RWPE2 (cell line): ENCODE measurements at places on chromosomes 2 and 18.

- H3K4me3 ChIP-seq, result no peak overlapping the region
- no peaks in the 10 kb centered on the region for H3K27me3 ChIP-seq
- H3K36me3 ChIP-seq, result no peaks in the 10 kb centered on the region
- peak overlapping the region; percentile 9 for H3K27ac ChIP-seq
These were observed 47.4 kb downstream of the MGAT5 start for GRCh38 chr2:134301099-134301927.

DNA sequence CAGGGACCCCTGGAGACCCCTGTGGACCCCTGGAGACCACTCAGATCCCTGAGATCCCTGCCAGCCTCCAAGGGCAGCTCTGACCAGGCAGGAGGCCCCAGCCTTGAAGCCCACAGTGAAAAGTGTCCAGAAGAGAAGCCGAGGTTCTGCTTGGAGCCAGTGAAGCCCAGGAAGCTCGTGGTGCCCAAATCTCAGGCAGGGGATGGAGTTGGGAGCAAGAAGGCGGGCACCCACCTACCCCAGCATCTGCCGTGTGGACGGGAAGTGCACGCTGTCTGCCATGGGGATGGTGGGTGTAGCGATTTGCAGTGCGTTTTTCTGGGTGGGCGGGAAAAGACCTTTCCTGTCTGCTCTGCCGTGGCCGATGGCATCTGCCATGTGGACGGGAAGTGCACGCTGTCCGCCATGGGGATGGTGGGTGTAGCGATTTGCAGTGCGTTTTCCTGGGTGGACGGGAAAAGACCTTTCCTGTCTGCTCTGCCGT is 120.6 kb upstream of the CTDP1 start:
- no peak for DNase-seq
- no peaks in the 10 kb centered on the region for H3K4me1 ChIP-seq
- no peaks in the 10 kb centered on the region for H3K27me3 ChIP-seq
- no peak overlapping the region for H3K4me3 ChIP-seq
- no peaks in the 10 kb centered on the region for H3K36me3 ChIP-seq

DNA sequence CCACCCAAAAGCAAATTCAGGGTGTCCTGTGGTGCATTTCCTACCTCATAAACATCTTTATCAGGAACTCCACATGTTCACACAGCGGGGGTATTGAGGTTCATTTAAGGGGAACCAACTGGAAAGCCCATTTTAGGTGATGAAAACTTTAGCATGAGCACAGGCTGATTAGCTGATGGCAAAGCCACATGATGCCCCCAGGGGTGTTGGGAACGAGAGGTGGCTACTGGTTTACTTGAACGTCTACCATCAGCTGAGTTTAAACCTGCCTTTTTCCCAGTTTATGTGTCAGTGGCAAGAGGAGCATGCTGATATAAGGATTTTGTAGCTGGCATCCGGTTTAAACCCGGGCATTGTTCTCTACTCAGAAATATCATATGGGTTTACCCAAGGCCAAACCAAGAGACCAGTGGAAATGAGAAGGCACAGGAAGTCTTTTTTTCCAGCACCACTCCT is 54.5 kb upstream of the UPP2 start:
- DNase-seq, result no peak
- H3K4me3 ChIP-seq, result no peak overlapping the region
- no peaks in the 10 kb centered on the region for H3K4me1 ChIP-seq
- no peaks in the 10 kb centered on the region for H3K27me3 ChIP-seq
- H3K36me3 ChIP-seq, result no peaks in the 10 kb centered on the region

DNA sequence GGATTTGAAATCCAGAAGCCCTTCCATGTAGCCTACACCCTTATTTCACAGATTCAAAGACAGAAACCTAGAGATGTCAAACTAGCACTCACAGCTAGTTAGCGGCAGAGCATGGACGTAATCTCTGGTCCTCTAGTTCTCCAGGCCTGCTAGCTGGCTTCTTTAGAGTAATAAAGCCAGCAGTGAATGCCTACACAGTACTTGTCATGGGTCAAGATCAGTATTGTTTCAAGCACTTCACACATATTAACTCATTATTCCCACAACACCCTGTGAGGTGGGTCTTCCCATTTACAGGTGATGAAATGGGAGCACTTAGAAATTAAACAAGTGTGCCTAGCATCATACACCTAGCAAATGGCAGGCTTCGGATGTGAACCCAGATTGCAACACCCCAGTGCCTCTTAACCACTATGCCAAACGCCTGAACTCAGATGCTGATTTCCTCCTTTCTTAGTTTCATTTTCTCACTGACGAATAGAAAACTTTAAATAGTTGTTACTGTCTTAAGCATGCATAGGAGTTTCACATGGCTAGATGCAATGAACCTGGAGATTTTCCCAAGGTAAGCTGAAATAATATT is 14.5 kb upstream of the ZBTB14 start:
- no peak overlapping the region for H3K4me3 ChIP-seq
- no peaks in the 10 kb centered on the region for H3K27me3 ChIP-seq
- no peaks in the 10 kb centered on the region for H3K4me1 ChIP-seq
- H3K36me3 ChIP-seq, result no peaks in the 10 kb centered on the region

DNA sequence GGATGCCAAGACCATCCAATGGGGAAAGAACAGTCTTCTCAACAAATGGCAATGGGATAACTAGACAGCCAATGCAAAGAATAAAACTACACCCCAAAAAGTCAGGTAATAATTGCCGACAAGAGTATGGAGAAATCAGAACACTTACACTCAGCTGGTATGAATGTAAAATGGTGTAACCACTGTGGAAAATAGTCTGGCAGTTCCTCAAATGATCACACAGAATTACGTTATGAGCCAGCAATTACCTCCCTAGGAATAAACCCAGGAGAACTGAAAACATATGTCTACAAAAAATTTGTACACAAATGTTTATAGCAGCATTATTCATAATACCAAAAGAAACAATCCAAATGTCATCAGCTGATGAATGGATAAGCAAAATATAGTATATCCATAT is 8.8 kb downstream of the IWS1 start:
- no peaks in the 10 kb centered on the region for H3K4me1 ChIP-seq
- H3K36me3 ChIP-seq, result peaks cover 64% of the 10 kb centered on the region
- DNase-seq, result no peak
- H3K27me3 ChIP-seq, result no peaks in the 10 kb centered on the region

- peak; percentile 70 for DNase-seq
- H3K36me3 ChIP-seq, result no peaks in the 10 kb centered on the region
- H3K4me1 ChIP-seq, result peaks cover 17% of the 10 kb centered on the region
- no peaks in the 10 kb centered on the region for H3K27me3 ChIP-seq
- H3K4me3 ChIP-seq, result no peak overlapping the region
These were observed 310.8 kb downstream of the ERBB4 start for GRCh38 chr2:212227755-212228154.

- DNase-seq, result peak; percentile 26
- H3K27ac ChIP-seq, result no peak overlapping the region
- H3K27me3 ChIP-seq, result no peaks in the 10 kb centered on the region
- H3K4me1 ChIP-seq, result no peaks in the 10 kb centered on the region
- H3K4me3 ChIP-seq, result no peak overlapping the region
These were observed 158.5 kb downstream of the TPO start for GRCh38 chr2:1571477-1572417.

DNA sequence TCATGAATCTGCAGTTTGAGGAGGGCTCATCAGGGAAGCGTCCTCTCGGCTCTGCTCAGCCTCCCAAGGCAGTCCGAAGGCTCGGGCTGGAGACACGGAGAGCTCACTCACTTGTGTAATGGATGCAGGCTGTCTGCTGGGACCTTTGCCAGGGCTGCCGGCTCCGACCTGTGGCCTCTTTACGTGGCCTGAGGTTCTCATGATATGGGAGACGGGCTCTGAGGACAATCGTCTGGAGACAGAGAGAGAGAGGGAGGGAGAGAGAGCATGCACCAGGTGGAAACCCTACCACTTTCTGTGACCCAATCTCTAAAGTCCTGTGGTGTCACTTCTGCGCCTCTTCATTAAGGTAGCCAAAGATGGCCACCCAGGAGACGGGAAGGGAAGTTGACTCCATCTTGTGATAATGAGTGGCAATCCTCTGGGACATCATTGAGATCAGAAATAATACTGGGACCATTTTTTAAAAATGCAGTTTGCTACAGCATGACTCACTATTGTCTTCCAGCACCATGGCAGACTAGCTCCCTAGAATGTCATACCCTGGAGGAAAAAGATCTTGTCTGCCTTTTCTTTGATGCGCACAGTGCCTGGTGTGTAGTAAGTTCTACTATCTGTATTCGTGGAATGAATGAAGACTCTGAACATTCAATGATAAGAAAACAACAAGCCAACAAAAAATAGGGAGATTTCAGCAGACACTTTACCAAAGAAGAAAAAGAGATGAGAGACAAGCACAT is 60.2 kb downstream of the CD8B2 start:
- no peaks in the 10 kb centered on the region for H3K36me3 ChIP-seq
- H3K27ac ChIP-seq, result no peak overlapping the region
- H3K4me1 ChIP-seq, result no peaks in the 10 kb centered on the region
- no peaks in the 10 kb centered on the region for H3K27me3 ChIP-seq
- no peak for DNase-seq

DNA sequence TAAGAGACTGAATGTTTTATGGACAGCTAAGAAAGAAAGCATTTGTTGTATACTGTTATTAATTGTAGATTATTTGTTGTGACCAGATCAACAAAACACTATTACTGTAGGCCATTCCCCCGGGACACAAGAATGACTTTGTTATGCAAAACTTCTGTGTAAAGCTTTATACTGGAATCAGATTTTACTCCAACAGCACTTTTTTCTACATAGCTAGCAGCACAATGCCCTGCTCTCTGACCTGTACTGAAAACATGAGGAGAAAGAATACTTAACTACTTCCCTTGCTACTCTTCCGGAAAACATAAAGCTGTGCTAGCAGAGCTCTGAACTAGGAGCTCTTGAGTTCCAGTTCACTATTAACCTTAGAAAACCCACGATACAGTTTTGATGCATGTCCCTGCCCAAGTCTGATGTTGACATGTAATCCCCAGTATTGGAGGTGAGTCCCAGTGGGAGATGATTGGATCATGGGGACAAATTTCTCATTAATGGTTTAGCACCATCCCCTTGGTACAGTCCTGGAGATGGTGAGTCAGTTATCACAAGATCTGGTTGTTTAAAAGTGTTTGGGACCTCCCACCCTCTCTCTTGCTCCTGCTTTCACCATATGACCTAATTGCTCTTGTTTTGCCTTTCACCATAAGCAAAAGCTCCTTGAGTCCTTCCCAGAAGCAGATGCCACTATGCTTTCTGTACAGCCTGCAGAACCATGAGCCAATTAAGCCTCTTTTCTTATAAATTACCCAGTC is 601.1 kb upstream of the PIK3C3 start:
- DNase-seq, result no peak
- no peaks in the 10 kb centered on the region for H3K36me3 ChIP-seq
- no peak overlapping the region for H3K4me3 ChIP-seq
- H3K4me1 ChIP-seq, result no peaks in the 10 kb centered on the region
- H3K27me3 ChIP-seq, result no peaks in the 10 kb centered on the region

DNA sequence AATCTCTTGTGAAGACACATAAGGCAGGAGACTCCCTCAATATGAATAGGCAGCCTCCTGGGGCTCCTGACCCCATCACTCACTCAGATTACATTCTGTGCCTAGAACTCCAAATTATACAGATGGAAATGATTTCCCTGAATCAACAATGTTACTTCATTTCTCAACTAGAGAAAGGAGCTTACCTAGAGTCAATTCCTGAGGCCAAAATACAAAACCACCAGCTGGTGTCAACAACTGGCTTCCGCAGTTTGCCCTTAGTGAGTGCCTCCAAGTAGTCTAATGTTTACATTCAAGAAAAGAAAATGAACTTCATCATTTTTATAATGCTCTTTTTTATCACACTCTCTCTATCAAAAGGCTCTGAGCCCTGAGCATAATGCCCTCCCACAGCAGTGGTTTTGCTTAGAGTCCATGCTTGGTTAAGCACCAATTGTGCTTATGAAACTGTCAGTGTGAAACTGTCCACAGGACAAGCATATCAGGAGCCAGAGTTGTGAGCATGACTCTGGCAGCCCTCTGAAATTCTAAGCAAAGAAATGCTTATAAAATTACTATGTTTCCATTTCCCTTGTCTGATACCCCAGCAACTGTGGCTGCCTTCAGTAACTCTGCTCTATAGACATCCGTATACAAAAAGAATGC is 305.7 kb upstream of the PKDCC start:
- H3K36me3 ChIP-seq, result no peaks in the 10 kb centered on the region
- no peaks in the 10 kb centered on the region for H3K27me3 ChIP-seq
- H3K27ac ChIP-seq, result no peak overlapping the region
- no peak overlapping the region for H3K4me3 ChIP-seq
- DNase-seq, result no peak

GRCh38 chr2:19178175-19178574 is 180.2 kb downstream of the OSR1 start:
- H3K4me1 ChIP-seq, result peaks cover 8% of the 10 kb centered on the region
- no peak for DNase-seq
- H3K27me3 ChIP-seq, result no peaks in the 10 kb centered on the region
- H3K27ac ChIP-seq, result no peak overlapping the region

DNA sequence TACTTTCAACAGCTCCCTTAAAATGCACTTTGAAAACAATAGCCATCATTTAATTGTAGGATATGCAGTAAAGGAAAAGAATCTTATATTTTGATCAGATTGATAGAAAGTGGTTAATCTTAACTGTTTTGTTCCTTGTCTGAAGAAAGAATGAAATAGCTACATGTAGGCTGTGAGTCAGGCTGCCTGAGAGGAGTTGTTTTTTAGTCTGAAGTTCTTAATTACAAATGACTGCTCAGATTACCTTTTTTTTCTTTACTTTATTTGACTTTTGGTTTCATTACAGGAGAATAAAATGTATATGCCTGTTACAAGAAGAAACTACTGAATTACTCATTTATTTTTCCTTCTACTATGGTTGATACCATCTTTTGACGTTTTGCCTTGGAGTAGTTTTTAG is 56.8 kb downstream of the AGFG1 start:
- peaks cover 94% of the 10 kb centered on the region for H3K36me3 ChIP-seq
- no peaks in the 10 kb centered on the region for H3K27me3 ChIP-seq
- DNase-seq, result no peak
- H3K4me1 ChIP-seq, result no peaks in the 10 kb centered on the region
- H3K27ac ChIP-seq, result no peak overlapping the region

- DNase-seq, result no peak
- no peaks in the 10 kb centered on the region for H3K4me1 ChIP-seq
- H3K27ac ChIP-seq, result no peak overlapping the region
- H3K4me3 ChIP-seq, result no peak overlapping the region
- H3K36me3 ChIP-seq, result no peaks in the 10 kb centered on the region
- peaks cover 4% of the 10 kb centered on the region for H3K27me3 ChIP-seq
These were observed 69.3 kb downstream of the KCNG2 start for GRCh38 chr18:79866889-79867574.

DNA sequence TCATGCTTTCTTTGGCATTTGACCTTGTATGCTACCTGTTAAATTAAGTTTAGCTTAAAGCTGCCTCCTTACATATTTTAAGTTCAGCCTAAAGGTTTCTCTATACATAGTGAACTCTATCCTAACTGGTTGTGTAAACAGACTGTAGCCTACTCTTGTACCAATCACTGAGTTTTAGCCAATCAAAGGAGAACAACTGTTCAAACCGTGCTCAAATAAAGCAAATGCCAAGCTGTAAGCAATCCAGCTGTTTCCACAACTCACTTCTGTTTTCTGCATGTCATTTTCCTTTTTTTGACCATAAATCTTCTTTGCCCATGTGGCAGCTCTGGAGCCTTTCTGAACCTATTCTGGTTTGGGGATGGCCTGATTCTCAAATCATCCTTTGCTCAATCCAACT is 1603.8 kb upstream of the ACVR2A start:
- no peaks in the 10 kb centered on the region for H3K4me1 ChIP-seq
- H3K4me3 ChIP-seq, result no peak overlapping the region
- H3K27ac ChIP-seq, result no peak overlapping the region
- DNase-seq, result no peak
- no peaks in the 10 kb centered on the region for H3K27me3 ChIP-seq
- no peaks in the 10 kb centered on the region for H3K36me3 ChIP-seq

GRCh38 chr2:232476791-232477190 is 10.8 kb downstream of the ECEL1 start:
- no peak overlapping the region for H3K4me3 ChIP-seq
- peak; percentile 26 for DNase-seq
- no peaks in the 10 kb centered on the region for H3K36me3 ChIP-seq
- no peak overlapping the region for H3K27ac ChIP-seq
- H3K4me1 ChIP-seq, result no peaks in the 10 kb centered on the region
- H3K27me3 ChIP-seq, result peaks cover 22% of the 10 kb centered on the region
